ENCODE measurements at places on chromosomes 13 and 19.

DNA sequence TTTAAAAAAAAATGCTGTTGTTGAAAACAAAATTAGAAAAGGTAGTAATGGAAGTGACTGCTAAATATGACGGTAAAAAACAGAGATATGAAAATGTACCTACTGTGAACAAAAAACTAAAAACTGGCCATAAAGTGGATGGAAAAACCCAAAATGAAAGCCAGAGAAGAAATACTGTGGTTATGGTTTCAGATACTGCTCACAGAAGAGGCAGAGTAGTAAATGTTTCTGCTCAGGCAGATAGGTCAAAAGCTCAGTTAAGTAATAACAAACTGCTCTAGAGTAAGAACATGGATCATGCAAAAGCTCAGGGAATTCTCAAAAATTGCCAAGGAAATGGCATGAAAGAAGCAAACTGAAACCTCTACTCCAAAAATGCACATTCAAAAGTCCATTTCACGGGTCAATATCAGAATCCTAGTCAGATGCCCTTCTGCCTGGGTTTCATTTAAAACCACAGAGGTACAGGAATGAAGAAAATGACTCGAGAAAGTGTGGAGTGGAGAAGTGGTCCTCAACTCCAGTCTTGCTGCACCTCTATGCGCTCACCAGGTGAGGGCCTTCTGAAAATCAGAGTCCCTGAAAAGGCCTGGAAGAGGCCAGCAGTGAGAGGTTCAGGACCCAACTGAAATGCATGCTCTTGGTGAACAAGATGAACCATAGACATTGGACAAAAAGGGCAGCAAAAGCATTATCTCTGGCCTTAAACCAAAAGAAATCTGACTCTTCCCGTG lies 315.0 kb upstream of the SPRY2 start:
- DNase-seq = no peak

DNA sequence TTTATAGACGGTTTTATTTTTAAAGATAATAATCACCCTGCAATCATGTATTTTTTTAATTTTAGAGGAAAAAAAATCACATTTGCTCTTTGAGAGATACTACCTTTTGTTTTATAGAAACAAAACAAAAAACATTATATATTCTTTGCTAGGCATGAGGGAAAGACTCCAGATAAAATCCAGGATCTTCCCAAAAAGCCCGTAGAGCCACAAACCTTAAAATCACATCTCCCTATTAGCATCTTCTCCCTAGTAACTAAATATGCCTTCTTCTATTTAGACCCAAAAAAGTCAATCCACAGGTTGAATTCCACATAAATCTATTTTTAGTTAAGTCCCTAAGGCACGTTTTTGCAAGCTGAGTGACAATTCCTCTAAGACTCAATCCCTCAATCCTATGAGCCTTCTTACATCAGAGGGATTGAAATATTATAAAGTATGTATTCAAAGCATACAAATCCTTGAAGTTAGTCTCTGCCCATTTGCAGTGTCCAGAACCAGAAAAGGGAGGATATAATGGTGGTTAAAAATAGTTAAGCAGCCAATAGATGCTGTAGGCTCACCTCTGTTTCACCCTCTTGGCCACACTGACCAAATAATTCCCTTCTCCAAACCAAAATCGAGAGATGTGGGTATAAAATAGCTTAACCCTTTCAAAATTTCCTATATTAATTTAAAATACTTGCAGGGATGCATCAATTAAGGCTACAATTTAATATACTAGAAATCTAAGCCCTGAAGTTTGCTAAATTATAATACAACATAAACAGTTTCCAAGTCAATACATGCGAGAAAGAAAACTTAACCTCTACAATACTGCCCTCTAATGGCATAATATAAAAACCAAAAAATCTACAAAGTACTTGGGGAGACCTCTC lies 64.0 kb downstream of the SERP2 start:
- DNase-seq = peak; percentile 56

- no peak for DNase-seq
Measured at GRCh38 chr13:95479731-95480130, 72.8 kb upstream of the CLDN10 start.

DNA sequence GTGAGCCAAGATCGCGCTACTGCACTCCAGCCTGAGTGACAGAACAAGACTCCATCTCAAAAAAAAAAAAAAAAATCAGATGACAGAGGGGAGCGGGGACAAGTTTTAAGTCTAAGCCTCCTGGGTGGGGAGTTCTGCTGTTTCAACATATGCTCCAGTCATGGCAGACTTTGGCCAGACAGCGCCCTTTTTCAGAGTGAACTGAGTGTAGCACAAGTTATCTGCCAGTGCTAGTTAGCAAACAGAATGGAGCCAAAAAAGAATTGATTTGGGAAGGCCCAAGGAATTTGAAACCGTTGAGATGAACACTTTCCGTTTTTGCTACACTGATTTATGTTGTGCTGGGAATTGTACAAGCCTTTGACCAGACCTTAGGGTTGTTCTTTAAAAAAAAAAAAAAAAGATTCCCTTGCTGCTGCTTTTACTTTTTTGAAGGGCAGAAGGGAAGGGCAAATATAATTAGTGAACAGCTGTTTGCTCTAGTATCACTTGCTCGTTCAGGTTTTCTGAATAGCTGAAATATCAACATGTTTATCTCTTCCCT lies 5.7 kb downstream of the ACTN4 start:
- no peak for DNase-seq

Measured in EL (cell line).